ENCODE measurements at places on chromosomes 12 and 14. TPM values are rescaled to one million over a fixed set of nuclear protein-coding genes. Genes with fewer than 3 reads are reported as not detected.

DNA sequence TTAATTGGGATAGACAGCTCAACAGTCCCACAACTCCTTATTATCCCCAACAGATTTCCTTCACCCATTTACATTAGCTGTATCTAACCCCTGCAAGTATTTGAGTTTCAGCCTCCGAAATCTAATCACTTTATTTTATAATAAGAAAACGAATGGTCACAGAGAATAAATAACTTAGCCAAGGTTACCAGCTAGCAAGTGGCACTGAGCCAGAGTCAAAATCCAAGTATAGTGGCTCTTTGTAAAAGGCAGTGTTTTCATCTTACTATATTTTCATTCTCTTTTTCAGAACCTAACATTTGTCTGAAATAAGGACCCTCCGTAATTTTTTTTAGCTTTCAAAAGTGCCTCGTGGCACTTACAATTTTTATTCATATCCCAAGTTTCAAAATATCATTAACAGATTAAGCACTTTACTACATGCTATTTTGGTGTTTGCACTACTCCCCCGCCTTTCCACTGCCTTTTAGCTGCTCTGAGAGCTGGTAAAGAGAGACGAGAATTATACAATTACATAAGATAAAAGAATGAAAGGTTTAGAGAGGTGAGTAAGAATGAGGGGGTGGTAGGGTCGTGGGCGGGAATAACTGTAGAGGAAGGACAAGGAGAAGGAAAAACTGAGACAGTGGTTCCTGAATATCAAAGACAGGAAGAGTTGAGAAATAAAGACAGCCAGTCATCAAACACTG lies 3.7 kb upstream of the USP15 start:
- no peak for DNase-seq

DNA sequence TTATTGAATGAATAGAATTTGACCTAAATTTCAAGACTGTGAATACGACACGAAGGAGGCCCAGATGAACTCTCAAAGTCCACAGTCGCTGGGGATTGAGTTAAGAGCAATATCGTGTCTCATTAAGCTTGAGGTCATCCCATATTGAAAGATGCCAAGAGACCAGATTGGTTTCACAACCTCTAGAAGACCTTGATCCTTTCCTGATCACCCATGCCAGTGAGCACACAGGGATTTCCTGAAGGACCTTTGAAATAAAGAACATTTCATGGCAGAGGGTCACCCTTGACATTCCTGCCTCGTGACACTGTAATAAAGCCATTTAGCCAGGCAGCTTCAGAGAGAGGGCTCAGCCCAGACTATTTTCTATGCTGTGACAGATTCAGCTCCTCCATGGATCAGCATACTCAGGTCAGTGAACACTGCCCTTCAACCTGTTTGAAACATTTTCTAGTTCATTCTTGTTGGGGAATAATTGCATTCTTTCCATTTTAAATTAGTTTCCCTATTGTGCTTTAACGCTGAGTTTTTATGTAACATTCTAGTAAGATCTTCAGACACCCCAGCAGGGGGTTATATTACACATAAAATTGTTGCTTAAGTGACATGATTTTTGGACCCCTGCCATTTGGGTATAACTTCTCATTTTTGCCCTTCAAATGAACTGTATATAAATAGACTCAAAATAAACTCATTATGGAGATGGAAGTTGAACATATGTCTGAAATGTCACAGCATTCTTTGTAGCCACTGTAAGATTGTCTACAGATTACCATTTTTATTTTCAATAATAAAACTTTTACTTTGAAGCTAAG lies 213.2 kb downstream of the C12orf50 start:
- no peak for DNase-seq

- peak; percentile 13 for DNase-seq
These were observed 788 bp downstream of the DDHD1 start for GRCh38 chr14:53152184-53152886.

DNA sequence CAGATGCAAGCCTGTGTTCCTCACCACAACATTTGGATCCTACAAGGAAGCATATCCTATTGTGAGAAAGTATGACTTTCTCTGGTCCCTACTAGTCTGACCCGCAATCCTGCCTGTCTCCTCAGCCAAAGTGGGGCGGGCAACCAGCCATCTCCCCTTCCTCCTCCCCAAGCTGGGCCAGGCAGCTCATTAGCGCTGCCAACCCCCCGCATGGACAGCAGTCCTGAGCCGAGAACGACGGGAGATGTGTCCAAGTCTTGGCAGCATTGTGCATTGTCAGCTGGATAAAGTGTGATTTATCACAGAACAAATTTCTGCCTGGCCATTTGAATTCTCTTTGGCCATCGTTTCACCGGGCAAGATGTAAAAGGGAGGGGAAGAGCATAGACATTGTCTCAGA lies 139.4 kb downstream of the SLC15A4 start:
- no peak for DNase-seq

DNA sequence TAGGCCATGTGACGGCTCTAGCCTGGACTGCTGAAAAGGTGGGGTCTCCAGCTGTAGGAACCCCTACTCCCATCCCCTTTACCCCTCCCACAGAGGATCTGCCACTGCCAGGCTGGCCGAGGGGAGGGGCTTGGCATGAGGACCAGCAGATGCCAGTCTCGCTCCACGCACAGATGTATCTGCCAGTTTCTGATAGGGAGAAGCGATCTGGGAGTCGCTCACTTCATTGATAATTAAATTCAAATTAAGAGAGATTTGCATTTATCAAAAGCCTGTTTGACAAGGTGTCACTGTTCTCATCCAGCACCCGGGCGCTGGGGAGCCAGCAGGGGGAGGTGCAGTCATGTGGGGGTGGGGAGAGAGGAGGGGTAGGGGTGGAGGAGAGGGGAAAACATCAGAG lies 217.6 kb upstream of the MYL2 start:
- peak; percentile 18 for DNase-seq

- no peak for DNase-seq
These were observed 5.0 kb upstream of the INF2 start for GRCh38 chr14:104684449-104684821.

GRCh38 chr12:113427882-113428281 lies 5.7 kb downstream of the SDSL start:
- DNase-seq: no peak

- no peak for DNase-seq
These were observed 216.5 kb downstream of the SLC38A4 start for GRCh38 chr12:46609273-46609623.

DNA sequence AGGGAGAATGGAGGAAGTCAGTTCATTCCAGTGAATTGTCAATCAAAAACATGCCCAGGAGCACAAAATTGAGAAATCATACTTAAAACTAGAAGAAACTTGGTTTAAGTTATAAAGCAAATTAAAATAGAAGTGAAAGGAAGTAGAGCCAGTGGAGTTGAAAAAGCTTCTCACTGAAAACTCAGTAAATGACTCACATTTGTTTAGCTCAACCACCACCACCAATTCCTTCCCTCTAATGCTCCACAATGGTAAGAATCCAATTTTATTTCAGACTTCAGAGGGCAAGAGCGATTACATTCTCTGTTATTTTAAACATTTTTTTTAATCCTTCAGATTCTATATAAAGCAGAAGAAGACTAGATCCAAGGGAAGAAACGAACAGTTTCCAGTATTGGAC lies 19.4 kb downstream of the UTP20 start:
- no peak for DNase-seq

GRCh38 chr12:92118826-92119536 lies 26.7 kb downstream of the BTG1 start:
- DNase-seq: no peak

DNA sequence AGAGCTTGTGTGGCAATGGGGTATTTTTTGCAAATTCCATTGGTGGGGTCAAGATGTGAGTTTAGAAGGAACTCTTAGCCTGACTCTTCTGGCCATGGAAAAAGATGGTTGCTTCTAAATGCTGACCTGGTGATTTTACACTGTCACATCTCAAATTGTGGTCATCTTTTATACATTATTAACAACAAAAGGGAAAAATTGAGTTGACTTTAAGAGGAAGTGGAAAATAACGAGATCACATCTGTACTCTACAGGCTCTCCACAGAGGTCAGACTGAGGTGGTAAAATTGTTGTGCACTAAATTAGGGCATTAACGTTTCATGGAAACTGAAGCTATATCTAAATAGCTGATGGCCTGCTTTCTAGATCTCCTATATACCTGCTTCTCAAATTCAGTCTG lies 44.7 kb downstream of the PTPN11 start:
- DNase-seq: no peak

- DNase-seq: no peak
These were observed 6.3 kb downstream of the SLC25A47 start for GRCh38 chr14:100329233-100330006.

GRCh38 chr12:116898669-116899068 lies 12.1 kb upstream of the FBXW8 start:
- DNase-seq: peak; percentile 36

GRCh38 chr12:6367969-6368892 lies 7.1 kb downstream of the SCNN1A start:
- no peak for DNase-seq

The CLEC4D gene
- total RNA-seq: not detected

- no peak for DNase-seq
These were observed 284.7 kb downstream of the DUSP6 start for GRCh38 chr12:89067421-89068187.

DNA sequence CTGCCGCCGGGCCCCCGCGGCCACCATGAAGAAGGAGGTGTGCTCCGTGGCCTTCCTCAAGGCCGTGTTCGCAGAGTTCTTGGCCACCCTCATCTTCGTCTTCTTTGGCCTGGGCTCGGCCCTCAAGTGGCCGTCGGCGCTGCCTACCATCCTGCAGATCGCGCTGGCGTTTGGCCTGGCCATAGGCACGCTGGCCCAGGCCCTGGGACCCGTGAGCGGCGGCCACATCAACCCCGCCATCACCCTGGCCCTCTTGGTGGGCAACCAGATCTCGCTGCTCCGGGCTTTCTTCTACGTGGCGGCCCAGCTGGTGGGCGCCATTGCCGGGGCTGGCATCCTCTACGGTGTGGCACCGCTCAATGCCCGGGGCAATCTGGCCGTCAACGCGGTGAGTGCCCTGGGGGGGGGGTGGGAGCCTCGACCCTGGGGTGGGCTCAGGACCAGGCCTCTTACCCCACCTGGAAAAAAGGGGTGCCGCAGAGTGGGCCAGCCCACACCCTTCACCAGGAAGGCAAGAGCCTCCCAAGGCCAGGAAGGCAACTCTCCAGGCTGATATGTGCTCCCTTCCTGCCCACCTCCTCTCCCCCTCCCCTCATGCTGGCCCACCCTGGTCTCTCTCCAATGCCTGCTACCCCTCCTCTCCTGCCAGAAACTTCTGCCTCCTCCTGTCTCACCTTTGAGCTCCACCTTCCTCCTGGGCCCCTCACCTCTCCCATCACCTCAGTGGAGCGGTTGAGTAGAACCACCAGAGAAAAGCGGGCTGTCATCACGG lies 507 bp downstream of the AQP5 start:
- no peak for DNase-seq

The AQP6 gene
- not detected for total RNA-seq

DNA sequence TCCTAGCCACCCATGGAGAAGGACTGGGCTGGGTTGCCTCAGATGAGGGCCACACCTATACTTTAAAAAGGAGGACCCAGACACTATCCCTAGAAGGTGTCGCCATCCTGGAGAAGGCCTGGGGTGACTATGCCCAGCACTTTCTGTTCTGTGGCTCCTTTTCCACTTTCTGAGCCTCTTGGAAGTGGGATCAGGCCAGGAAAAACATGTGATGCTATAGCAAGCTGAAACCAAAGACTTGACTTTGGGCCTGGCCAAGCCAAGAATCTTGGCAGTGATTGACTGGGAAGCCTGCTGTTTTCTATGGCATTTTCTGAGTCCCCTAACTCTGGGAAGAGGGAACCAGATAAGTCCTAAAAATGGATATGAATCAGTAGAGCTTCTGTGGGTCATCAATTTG lies 332.3 kb downstream of the ZFP36L1 start:
- DNase-seq: no peak

The IL26 gene
- not detected for total RNA-seq

GRCh38 chr12:109302358-109302757 lies 6.7 kb downstream of the FOXN4 start:
- DNase-seq: no peak

DNA sequence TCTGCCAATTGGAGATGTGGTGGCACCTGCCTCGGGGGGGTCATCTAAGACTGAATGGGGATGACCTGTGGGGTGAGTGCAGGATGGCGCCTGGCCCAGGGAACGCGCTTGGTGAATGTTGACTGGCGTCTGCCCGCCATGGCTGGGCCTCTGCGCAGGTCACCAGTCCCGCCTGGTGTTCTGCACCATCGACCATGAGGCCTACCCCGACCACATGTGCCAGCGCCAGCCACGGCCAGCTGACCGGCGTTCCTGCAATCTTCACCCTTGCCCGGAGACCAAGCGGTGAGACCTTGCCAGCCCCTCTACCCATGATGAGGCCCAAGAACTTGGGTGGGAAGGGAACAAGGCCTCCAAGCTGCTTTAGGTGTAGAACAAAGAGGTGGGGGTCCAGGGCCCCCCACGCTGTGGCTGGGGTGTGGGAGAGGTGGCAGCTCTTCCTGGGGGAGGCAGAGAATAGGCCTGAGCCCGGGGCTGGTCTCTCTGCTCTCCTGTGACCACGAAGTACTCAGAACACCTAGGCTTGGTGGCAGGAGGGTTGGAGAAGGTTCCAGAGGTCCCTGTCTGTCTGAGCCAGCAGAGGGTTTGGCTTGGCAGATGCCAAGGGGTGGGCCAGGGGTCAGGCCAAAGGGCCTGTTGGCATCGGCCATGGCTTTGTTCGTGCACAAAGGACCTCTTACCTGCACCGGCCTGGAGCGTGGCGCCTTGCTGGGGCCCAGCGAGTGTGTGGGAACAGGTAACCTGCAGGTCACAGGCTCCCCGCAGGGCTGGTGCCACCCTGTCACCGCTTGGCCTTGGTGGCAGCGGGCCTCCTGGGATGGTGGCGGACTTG lies 15.4 kb downstream of the PAPLN start:
- DNase-seq: no peak

- no peak for DNase-seq
These were observed 15.8 kb downstream of the FAM222A start for GRCh38 chr12:109729371-109729781.

GRCh38 chr12:12899530-12900380 lies 8.4 kb downstream of the GPRC5A start:
- DNase-seq: peak; percentile 98

The XRCC3 gene
- total RNA-seq: 27.7 TPM

GRCh38 chr12:97260786-97261185 lies 201.8 kb upstream of the RMST start:
- DNase-seq: no peak

GRCh38 chr12:70254846-70255245 lies 11.6 kb downstream of the CNOT2 start:
- no peak for DNase-seq

DNA sequence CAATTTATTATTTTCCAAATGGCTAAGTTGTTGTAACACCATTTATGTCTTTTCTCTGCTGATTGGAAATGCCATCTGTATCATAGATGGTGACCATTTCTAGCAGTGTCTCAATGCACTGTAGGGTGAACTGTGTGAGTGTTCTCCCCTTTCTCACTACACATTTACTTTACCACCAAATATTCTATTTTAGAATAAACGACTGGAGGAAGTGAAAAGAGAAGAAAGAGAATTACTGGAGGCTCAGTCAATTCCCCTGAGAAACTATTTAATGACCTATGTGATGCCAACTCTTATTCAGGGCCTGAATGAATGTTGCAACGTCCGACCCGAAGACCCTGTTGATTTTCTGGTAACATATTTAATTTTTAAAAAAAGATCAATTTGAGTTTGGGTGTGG lies 15.5 kb upstream of the PAPOLA start:
- no peak for DNase-seq

The ACADS gene
- total RNA-seq: 10.5 TPM

The C14orf180 gene
- not detected for total RNA-seq

Data from SK-MEL-5 (cell line).